ENCODE measurements at places on chromosomes 16 and 17. TPM values are rescaled to one million over a fixed set of nuclear protein-coding genes. Genes with fewer than 3 reads are reported as not detected.

The TBC1D3I gene
- not detected for total RNA-seq

The HSD17B1 gene
- total RNA-seq = 0.83 TPM

The NME1 gene
- total RNA-seq = 33.4 TPM

The TEX19 gene
- not detected for total RNA-seq

The ACSM2A gene
- 127 TPM for total RNA-seq

The MTSS2 gene
- 117 TPM for total RNA-seq

The CACNG4 gene
- not detected for total RNA-seq

The CACNG5 gene
- total RNA-seq = not detected

The CRISPLD2 gene
- total RNA-seq = 7.4 TPM

The BCAR1 gene
- 108 TPM for total RNA-seq

The KRT20 gene
- not detected for total RNA-seq

The PRSS22 gene
- 1.1 TPM for total RNA-seq

The CHST6 gene
- total RNA-seq = not detected

The GCGR gene
- total RNA-seq = 128 TPM

The ZNF423 gene
- 0.43 TPM for total RNA-seq

The RECQL5 gene
- total RNA-seq = 19.5 TPM

The DPEP2 gene
- total RNA-seq = 1.5 TPM

The MARVELD3 gene
- total RNA-seq = 4.4 TPM

The MYH8 gene
- not detected for total RNA-seq
